Lower leg skin (tissue), 4 donors: ENCODE measurements at places on chromosomes 2 and 18.
A peak's percentile ranks its signal among the peaks of the same experiment; 100 is the strongest.

DNA sequence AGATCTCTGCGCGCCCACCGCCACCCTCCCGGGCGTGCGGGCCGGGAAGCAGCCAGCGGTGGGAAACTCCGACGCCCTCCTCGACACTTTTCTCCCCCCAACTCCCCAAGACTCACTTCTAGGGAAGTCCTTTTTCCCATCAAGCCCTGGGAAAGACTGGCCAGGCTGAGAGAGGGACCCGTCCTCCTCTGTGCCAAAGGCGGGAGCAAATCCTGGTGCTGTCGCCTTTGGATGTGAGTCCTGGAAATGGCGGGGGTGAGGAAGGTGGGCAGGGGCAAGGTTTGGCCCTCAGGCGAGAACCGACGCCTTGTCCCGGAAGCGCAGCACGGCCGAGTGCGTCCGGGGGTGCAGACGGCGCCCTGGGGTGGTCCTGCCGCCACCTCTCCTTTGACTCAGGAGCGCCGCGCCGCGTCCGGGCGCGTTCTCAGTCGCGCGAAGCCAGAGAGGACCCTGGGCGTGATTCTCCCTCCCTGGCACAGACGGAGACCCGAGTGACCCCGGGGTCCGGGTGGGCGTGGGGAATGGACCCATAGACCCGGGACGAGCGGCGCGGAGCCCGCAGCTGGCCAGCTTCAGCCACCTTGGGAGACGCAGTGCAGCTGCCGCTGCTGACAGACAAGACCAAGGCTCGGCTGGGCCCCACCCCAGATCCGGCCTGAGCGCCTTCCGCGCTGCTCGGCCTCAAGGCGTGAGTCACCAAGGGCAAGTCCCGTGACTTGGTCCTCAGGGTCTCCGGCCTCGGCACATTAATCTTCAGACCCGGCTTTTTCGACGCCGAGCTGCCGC, 3.5 kb upstream of the LBX2 start:
- peak; percentile 84 for DNase-seq

- DNase-seq, result no peak
These were observed 32.5 kb downstream of the PSD4 start for GRCh38 chr2:113206251-113206650.

- DNase-seq, result no peak
These were observed 363.5 kb downstream of the GRB14 start for GRCh38 chr2:164257742-164258141.

- no peak for DNase-seq
These were observed 137.6 kb downstream of the CERS6 start for GRCh38 chr2:168593713-168594112.

DNA sequence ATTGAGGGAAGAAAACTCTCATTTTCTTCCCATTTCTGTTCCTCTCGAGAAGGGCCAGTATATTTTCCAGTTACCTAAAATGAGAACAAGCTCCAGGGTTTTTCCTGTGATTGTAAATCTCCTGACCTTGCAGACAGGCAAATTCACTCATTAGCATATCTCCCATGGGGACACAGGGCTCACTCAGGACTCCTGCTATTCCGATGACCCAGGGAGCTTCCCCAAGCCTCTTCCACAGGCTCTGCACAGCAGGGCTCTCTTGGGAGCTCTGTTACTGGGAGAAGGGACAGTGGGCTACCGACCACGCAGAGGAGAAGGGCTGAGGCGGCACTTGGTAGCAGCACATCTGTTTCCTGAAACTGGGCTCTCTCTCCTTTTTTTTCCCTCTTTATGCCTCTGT, 135.2 kb upstream of the CAPN13 start:
- no peak for DNase-seq

DNA sequence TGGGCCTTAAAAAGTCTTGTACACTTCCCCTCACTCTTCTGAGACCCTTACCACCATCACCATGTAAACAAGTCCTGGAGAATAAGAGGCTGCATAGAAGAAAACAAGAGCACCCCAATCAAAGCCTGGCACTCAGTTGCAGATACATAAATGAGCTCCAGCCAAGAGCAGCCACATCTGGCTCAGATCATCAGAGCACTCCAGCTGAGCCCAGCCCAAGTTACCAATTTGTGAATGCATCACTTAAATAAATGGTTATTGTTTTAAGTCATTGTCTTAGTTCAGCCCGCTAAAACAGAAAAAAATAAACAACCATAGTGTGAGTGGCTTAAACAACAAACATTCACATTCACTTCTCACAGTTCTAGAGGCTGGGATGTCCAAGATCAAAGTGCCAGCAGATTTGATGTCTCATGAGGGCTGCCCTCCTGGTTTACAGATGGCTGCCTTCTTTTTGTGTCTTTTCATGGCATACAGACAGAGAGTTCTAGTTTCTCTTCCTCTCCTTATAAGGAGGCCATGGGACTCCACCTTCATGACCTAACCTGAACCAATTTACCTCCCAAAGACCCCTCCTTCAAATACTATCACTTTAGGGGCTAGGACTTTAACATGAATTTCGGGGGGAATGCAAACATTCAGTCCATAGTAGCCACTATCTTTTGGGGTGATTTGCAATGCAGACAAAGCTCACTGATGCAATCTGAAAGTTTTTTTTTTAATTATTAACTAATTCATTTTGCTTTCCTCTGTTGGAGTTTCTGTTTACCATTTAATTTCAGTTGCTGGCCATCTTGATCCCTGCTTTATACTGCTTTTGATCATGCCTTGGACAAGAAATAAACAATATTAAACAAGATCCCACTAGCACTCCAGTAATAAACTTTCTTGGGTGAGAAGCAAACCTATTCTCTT, 187.5 kb upstream of the ACVR2A start:
- no peak for DNase-seq

- DNase-seq, result no peak
These were observed 881.3 kb downstream of the LRRTM4 start for GRCh38 chr2:76640905-76641304.

GRCh38 chr2:50397992-50398765, 633.8 kb downstream of the NRXN1 start:
- no peak for DNase-seq

DNA sequence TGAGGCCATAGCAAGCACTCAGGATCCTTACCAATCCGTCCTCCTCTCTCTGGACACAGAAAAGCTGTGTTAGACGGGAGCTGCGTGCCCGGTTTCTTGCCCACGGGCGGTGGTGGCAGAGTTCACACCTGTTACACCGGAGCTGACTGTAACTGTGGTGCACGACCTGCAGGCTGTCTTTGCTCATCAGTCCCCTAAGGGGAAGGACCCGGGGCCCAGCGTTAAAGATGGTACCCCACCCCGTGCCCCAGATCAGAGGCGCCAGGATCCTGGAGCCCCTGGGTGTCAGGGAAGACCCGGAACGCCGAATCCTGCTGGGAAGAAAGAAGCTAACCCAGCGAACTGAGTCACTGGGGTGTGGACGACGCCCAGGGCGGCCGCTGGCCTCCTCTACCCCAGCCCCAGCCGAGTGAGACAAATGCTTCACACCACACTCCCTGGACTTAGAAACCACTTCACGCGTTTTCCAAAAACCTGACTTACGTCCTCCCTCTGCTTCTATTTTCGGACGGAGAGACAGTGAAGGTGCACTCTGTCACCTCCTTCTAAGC, 293.6 kb upstream of the SALL3 start:
- DNase-seq, result no peak

GRCh38 chr18:9364242-9364641, 29.7 kb downstream of the TWSG1 start:
- DNase-seq, result no peak

DNA sequence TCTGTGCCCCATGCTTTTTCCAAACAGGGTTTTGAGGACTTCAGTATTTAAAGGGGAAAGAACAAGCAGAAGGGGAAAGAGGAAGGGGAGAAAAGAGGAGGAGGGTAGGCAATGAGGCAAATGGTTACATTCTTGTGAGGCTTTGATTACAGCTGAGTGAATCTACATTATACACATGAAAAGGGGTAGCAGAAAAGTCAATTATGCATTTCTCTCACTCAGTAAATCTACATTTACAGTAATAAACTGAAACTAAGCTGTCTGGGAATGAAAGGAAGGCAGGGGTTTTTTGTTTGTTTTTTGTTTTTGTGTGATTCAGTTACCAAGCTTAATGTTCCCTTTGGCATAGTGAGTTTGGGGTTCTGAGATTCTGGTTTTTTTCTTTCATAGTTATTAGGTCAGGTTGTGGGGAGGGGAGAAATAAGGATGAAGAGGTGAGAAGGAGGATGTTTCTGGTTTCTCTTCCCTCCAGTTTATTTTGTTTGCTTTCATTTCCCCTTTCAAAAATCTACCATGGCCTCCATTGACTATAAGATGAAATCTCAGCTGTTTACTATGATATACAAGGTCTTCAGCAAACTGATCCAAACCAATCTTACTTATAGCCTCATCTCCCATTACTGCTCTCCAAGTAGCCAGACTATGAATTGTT, 18.7 kb downstream of the C18orf63 start:
- no peak for DNase-seq

DNA sequence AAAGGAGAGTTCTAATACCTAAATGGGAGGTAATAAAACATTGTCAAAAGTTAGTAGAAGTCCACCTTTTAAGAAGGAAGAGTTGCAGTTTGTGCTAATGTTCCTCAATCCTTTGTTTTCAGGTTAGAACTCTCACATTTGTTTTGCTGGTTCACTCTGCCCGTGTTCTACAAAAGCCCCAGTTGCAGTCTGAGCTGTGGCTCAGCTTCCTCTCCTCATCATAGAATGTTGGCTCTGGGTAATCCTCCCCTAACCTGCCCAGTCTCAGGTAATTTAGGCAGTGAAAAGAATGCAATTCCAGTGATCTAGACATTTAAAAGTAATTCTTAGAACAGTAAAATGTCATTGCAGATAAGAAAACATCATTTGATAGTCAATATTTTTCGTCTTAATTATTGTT, 1410.4 kb upstream of the ZEB2 start:
- no peak for DNase-seq

- DNase-seq, result no peak
These were observed 107.9 kb downstream of the B3GNT2 start for GRCh38 chr2:62303788-62304187.
